NCI-H1105 (cell line): ENCODE measurements at places on chromosomes 5 and 9.

GRCh38 chr5:59615272-59615671 is 278.3 kb downstream of the PDE4D start:
- DNase-seq: no peak

- no peak for DNase-seq
These were observed 327.7 kb upstream of the TNC start for GRCh38 chr9:115445655-115446054.

- DNase-seq: no peak
These were observed 749 bp downstream of the SOWAHA start for GRCh38 chr5:132813599-132814502.

GRCh38 chr5:16774806-16775205 is 158.0 kb upstream of the RETREG1 start:
- DNase-seq: no peak

DNA sequence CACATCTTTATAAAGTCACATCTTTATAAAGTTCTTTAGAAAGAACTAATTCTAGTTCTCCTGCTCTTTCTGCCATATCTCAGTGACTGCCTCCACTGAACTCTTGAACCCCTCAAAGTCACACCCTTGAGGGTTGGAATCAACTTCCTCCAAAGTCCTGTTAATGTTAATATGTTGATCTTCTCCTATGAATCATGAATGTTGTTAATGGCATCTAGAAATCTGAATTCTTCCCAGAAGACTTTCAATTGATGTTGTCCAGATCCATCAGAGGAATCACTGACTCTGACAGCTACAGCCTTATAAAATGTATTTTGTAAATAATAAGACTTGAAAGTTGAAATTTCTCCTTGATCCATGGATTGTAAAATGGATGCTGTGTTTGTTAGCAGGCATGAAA is 213.4 kb downstream of the COX7C start:
- DNase-seq: no peak

DNA sequence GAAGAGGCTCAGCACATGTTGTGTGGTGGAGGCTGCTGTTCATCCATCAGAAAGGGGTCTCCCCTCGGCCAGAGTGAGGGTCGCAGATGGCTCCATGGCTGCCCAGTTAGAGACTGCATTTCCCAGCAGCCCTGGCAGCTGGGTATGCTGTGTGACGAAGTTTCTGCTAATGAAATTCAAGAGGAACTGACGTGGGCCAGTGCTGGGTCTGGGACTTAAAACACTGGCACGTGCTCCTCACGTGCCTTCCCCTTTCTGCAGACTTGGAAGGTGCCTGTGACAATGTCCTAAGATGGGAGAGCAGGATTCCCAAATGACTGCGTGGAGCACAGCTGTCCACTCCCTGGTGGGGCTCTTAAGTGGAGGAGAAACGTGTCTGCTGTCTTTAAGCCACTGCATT is 114.5 kb upstream of the RAPGEF1 start:
- no peak for DNase-seq

DNA sequence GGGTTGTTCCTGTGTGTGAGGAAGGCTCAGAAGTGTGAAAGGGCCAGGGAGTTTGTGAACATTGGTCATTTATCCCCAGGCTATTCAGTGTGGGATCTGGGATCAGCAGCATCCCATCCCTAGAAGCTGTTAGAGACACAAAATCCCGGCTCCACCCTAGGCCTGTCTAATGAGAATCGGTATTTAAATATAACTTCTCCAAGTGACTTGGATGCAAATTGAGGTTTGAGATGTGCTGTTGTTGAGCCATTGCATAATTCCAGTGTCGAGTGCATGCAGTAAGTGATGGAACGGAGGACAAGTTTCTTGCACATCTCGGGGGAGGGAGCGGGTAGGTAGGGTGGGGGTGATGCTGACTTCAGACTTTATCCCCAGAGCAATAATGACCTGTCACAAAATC is 138.3 kb downstream of the FBXL7 start:
- no peak for DNase-seq

GRCh38 chr5:93584596-93585040 is 1.6 kb downstream of the NR2F1 start:
- no peak for DNase-seq

DNA sequence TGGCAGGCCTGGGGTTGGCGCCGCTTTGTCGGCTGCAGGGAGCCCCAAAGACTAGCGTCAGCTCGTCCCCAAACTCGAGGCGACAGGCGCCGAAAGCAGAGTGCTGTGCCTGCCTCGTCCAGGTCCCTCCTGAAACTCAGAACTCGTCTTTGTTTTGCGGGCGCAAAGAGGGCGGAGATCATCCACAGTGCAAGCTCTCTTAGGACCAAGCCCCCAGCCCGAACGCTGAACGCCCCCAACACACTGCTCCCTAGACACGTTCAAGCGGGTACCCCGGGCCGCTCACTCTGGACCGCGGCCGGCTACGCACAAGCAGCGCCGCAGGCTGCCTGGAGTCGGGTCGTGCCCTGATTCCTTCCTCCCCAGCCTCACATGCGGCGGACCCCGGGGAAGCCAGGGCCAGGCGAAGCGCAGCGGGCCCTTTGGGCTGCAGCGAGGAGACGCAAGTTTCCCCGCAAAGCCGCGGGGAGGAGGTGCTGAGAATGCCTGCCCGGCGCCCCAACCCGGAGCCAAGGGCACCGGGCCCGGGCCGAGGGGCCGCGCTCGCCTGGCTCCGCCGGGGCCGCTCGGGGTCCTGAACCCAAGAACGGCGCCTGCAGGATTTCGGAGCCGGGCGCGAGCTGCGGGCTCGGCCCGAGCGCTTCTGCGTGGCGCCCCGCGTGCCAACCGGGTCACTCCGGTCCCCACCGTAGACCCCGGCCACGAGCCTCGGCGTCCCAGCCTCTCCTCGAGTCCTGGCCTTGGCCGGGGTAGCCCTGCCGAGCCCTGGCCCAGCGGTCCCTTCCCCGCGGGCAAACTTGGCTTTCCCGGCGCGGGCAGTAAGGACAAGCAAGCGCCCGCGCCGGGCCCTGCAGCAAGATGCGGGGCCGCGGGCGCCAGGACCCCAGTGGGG is 738 bp downstream of the FSTL4 start:
- DNase-seq: no peak

DNA sequence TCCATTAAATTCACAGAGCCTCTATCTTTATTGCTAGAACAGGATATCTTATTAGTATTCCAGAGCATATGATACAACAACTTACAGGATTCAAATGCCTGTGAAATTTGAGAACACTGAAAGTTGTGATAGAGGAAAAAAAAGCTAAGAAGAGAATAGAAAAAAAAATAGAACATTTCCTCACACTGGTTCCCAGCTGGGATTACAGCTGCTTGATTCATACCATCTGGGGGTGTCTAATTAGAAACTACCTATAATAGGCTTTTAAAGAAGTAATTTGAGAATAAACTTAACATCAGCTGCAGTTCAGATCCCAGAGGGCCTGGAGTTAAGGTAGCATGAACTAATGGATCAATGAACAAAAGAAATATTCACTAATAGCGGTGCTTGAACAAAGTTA is 922.0 kb downstream of the CDH12 start:
- DNase-seq: peak; percentile 33

DNA sequence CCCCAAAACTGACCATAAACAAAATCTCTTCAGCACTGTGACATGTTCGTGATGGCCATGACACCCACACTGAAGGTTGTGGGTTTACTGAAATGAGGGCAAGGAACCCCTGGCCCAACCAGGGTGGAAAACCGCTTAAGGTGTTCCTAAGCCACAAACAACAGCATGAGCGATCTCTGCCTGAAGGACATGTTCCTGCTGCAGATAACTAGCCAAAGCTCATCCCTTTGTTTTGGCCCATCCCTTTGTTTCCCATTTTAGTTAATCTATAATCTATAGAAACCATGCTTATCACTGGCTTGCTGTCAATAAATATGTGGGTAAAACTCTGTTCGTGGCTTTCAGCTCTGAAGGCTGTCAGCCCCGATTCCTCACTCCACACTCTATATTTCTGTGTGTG is 21.8 kb upstream of the TUT7 start:
- DNase-seq: no peak

DNA sequence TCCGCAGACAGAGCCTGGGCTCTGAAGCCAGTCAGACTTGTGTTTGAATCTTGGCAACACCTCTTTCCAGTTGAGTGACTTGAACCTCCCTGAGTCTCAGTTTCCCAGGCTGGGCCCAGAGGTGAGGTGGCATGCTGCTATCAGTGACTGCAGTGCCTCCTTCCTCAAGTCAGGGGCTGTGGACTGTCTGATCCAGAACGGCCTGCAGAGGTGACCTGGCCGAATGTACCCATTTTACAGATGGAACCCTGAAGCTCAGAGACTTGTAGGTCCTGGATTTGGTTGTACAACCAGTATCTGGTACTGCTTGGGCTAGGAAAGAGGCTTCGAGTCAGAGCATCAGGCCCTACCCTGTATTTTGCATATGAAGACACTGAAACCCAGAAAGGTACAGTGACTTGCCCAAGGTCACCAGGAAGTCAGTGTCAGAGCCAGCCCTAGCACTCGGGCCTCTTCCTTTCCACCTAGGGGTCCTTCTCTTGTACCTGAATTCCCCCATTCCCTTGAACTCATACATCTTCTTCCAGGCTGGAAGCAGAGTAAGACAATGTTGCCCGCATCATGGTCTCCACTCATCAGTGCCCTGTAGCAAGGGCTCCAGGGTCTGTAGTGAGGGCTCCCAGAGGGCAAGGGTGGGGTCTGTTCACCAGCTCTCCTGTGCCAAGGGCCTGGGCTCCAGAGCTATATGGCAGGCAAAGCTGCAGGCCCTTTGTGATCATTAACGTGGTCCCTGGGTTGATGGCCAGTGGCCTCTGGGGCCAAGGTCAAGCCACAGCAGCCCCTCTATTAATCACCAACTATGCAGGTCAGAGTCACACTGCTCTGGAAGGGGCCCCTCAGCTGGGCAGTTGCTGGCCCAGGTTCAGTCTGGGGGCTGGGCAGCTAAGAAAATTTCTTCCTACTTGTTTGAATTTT is 28.5 kb downstream of the GSN start:
- no peak for DNase-seq

DNA sequence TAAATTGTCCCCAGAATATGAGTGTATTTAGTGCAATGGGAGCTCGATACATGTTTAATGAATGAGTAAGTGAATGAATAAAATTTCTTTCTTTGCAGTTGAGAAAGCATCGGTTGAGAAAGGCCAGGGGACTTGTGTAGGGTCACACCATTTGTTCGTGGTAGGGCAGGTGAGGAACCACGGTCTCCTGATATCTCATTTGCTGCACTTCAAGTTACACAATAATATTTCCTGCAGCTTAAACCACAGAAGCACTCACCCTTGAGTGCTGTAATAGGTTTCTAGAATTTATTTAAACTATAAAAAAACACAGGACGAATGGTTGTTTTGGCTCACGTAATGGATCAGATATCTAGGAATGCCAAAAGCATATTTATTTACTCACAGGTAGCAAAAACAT is 429.8 kb downstream of the SPATA31D1 start:
- DNase-seq: no peak

DNA sequence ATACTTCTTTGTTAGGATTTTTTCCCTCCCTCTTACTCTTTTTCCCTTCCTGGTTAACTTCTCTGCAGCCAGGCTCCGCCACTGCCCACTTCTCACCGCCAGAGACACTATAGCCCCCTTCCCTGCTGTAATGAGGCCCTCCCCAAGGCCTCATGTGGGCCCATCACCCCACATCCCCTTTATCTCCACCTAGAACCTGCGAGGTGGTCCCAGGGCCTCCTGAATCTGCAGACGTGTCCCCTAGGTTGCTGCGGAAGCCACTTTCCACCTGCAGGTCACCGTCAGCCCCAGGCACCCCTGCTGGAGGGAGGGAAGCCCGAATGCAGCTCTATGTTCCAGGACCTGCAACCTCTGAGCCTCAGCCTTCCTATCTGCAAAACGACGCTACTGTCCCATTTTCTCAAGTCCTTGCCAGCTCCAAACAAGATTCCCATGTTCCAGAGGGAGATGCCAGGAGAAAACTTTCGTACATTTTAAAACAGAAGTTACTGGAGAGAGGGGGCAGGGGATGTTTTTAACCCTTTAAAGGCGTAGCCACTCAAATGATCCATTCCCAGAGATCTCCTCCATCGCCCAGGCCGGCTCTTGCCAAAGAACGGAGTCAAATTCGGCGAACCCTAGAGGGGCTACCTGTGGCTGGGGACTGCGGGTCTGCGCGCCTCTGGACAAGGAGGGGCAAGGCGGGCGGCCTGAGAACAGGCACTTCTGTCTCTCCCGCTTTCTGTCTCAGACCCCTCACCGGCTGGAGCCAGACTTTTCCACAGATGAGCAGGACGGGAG is 929 bp downstream of the SH3PXD2B start:
- DNase-seq: no peak

DNA sequence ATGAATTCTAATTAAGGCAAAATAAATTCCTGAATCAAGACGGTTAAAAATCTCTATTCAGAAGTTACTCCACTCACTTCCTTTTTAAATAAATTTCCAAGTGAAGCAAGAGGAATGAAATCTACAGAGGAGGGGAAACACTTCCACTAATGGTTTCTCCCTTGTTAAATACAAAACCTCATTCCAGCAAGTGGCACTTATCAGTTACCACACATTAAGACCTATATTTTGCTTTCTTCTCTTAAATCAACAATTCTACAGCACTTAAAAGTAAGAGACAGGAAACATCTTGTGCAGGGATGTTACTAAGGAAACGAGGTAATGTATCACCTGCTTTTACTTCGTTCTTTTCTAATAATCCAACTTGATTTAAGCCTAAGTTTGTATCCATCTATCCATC is 172.6 kb downstream of the RAPGEF6 start:
- DNase-seq: no peak

DNA sequence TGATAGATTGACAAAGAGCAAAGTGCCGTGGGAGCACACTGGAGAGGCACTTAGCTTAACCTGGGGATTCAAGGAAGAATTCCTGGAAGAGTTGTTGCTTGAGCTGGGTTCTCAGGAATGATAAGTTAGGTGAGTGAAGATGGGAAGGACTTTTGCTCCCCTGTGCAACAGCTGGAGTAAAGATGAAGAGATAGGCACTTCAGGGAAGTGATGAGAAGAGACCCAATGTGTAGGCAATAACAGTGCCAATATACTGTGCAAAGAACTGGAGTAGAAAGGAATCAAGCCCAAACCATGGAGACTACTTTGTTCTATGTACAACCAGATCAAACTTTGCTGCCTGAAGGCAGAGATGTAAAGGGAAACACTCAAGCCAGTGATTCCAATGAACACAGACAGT is 92.2 kb downstream of the ADGRV1 start:
- DNase-seq: no peak

GRCh38 chr5:38383701-38384100 is 125.3 kb downstream of the EGFLAM start:
- no peak for DNase-seq

- no peak for DNase-seq
These were observed 530.4 kb upstream of the PTPRD start for GRCh38 chr9:11142965-11143738.

DNA sequence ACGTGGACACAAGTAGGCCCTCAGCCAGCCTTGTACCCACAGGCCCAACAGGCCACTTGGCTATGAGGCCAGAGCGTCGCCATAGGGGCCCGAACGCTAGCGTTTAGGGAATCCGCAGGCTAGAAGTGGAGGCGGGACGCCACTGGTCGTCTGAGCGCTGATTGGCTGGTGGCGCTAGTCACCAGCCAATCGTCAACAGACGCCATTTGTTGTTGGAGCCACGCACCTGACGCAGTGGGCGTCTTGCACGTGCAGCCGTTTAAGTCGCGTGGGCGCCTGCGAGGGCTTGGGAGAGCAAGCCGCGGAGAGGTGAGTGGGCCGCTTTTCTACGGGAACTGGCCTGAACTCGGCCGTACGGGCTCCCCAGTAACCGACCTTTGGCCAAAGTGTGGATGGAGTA is at the start of gene DDX4:
Gene DDX4 (plus strand): TSS at position 269 of the 400 bp plus-strand sequence. CDS start 903 bp downstream, outside the sequence.
- no peak for DNase-seq
